Fibroblast of skin of scalp (primary cell): ENCODE measurements at places on chromosomes 6 and 20.
A peak's percentile ranks its signal among the peaks of the same experiment; 100 is the strongest.

- no peak for DNase-seq
Observed at GRCh38 chr6:3535033-3535775, 78.4 kb upstream of the SLC22A23 start.

GRCh38 chr20:12466915-12467314 lies 541.9 kb upstream of the SPTLC3 start:
- no peak for DNase-seq

DNA sequence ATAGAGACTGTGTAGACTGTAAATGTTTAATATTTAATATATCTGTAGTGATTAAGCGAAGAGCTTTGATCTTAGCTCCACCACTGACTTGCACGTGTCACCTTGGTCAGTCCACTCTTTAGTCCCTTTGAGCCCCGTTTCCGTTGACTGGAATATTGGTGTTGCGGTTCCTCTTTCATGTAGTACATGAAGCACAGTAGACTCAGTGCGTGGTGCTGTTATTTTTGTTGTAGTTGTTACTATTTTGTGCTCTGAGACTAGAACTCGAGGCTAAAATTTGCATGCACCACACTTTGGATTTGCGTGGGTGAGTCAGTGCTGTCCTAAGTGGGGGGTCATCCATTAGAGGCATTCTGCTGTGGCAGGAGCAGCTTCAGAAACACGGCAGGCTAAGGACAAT lies 291.4 kb downstream of the QKI start:
- no peak for DNase-seq

GRCh38 chr6:113281014-113281413 lies 576.1 kb upstream of the MARCKS start:
- peak; percentile 98 for DNase-seq

DNA sequence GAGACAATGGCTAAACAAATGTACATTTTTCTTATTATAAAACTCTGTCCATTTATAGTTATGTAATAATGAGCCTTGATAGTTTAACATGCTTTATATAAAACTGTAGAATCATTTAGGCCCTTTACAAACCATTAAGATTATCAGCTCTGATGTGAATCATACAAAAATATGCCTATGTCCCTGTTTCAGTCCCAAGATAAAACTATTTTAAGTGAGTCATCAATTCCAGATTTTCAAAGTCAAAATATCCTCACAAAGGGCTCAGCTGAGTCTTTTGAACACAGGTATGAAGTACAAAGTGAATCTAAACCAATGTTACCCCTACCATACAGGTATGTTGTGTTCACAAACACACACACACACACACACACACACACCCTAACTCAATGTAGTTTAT lies 88.0 kb downstream of the PTPRK start:
- DNase-seq, result peak; percentile 62

DNA sequence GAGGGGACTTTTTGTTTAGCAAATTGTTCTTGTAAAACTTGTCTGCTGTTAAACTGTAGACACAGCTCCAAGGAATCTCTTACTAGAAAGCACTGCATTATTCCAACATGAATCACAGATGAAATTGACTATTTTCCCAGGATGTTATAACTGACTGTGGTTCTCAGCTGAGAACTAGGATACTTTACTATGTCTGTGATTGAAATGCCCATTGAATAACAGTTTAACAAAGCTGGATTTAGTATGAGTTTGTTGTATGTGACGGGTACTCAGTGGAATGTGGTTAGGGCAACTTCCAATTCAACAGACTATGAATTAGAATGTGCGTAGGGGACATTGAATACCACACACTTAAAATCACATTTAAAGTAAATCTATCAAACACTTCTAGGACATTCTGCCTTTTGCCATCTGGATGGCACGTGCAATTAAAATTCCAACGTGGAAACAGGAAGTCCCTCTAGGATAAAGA lies 193.4 kb upstream of the PREP start:
- peak; percentile 96 for DNase-seq

- DNase-seq, result no peak
Observed at GRCh38 chr6:111517965-111518364, 34.9 kb upstream of the REV3L start.

GRCh38 chr20:51531141-51531710 lies 11.3 kb downstream of the NFATC2 start:
- peak; percentile 38 for DNase-seq

DNA sequence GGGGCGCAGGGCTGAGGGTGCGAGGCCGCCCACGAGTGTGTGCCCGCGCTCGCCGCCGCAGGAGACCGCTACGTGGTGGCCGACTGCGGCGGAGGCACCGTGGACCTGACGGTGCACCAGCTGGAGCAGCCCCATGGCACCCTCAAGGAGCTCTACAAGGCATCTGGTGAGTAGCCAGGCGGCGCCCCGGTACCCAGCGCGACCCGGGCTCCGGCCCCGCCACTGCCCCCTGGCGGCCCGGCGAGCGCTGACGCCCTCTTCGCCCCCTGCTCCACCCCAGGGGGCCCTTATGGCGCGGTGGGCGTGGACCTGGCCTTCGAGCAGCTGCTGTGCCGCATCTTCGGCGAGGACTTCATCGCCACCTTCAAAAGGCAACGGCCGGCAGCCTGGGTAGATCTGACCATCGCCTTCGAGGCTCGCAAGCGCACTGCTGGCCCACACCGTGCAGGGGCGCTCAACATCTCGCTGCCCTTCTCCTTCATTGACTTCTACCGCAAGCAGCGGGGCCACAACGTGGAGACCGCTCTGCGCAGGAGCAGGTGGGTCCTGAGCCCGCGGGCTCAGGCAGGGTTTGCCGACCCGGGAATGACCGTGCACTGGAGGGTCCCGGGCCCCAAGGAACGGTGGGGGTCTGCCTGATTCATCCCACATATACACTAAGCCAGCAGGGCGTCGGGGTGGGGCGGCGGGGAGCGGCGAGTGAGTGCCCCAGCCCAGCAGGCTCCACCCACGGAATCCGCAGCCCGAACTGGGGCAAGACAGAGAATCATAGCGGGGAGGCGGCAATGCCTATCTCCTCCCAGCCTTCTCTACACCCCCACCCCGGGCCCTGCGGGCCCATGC lies 17.4 kb downstream of the HSPA12B start:
- no peak for DNase-seq

DNA sequence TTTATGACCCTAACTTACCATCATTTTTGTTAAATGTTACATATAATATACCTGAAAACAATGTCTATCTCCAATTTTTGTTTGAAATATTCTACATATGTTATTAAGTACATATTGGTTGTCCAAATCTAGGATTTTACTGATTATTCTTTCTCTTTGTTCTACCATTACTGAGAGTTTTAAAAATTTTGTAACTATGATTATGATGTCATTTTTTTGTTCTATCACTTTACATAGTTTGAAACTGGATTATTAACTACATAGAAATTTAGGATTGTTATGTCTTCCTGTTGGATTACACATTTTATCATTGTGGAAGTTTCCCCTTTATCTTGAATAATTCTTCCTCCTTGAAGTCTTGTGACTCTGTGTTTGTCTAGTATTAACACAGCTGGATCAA lies 41.2 kb downstream of the LINC00237 start:
- DNase-seq, result no peak

GRCh38 chr6:158620963-158621693 lies 23.4 kb downstream of the DYNLT1 start:
- no peak for DNase-seq

- no peak for DNase-seq
Observed at GRCh38 chr20:43237651-43238168, 48.0 kb upstream of the PTPRT start.

DNA sequence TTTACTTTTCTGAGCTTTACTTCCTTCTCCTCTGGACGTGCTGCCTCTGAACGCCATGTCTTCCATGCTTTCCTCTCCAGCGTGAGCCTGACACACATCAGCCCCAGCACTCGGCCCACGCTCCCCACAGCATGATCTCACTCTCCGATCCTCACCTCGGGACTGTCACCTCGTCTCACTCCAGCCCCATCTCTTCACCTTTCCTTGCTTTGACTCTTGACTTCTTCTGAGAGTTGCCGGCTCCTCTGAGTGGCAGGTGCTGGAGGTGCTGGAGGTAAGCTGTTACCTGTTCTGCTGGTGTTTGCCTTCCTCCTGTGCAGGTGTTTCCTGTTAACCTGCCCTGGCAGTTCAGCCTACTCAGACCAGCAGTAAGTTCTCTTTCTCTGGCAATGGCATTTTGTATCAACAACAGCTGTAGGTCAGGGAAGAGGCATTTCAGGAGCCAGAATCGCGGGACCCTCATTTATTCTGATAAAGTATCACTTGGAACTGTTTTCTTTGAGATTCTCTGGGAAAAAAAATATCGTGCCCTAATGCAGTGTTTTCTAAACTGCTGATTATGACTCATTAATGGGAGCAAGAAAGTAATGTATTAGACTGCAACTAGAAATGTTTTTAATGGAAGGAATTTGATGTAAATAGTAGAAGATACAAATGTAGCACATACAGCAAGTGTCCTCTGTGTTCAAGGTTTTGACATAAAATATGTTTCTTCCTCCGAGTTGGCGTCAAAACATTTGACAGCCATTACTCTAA lies 106.5 kb downstream of the ARID1B start:
- DNase-seq, result no peak

DNA sequence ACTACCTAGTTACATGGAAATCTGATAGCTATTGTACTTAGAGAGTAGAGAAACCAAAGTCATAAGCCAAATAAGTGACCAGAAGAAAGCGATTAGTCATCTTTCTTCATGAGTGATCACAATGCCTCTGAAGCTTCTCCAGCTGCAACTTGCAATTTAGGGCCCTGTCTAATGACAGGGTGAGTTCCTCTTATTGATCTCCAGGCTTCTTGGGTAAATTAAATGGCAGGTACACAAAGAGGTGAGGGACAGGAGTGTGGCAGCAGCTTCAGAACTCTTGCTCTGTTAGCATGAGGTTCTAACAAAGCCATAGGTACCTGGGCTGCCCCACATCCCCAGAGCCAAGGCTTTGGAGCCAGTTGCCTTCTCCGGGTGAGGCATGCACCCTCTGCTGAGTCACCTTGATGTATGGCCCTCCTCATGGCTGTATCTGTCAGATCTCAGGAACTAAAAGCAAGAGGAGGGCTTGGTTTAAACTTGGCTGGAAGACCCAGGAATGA lies 60.8 kb downstream of the PRDM1 start:
- DNase-seq, result no peak

DNA sequence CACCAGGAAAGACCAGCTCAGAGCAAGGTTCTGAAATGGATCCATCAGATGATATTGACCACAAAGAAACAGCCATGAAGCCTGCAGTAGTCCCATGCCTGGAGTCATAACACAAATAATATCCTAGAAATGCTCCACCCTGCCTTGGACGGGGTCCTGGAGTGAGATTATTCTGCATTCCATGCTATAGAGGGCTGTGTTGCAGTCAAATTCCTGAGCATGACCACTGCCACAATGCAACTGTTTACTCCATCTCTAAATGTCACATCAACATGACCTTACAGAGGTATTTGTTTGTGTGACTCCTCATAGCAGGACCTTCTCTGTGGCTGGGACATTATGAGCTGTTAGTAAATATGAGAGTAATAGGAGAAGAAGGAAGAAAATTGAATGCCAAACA lies 257.5 kb upstream of the TCF21 start:
- peak; percentile 45 for DNase-seq

DNA sequence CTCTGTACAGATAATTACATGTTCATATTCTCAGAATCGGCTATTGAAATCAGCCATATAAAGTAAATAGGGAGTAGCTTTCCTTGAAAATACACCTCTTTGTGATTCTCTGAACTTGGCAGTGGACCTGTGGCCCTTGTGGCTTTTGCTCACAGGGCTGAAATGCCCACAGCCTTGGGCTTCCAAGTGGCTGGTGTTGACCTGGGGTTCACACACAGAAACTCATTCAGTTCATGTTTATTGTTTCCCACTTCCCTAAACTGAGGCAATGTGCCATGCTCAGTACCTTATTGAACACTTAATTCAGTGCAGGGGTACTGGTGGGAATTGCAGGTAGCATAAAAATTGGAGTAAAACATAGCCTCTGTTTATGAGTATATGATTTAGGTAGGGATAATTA lies 19.1 kb upstream of the TULP4 start:
- no peak for DNase-seq

DNA sequence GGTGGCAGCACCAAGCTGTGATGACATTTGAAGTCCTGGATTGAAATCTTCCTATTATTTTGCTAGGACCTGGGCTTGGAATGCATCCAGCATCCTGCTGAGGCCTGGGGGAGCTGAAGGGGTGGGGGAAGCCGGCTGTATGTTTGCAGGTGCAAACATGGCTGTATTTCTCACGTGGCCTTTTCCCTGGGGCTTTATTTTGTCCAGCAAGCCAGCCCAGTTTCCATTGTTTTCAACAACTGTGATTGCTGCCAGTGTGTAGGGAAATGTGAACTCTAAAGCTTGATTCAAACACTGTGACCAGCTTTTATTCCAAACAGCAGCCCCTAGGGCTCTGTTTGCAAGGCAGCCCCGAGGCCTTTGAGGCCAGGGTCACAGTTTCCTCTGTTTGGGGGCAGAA lies 683.0 kb downstream of the DHX35 start:
- no peak for DNase-seq

- DNase-seq, result no peak
Observed at GRCh38 chr20:22567944-22568871, 16.2 kb downstream of the FOXA2 start.

DNA sequence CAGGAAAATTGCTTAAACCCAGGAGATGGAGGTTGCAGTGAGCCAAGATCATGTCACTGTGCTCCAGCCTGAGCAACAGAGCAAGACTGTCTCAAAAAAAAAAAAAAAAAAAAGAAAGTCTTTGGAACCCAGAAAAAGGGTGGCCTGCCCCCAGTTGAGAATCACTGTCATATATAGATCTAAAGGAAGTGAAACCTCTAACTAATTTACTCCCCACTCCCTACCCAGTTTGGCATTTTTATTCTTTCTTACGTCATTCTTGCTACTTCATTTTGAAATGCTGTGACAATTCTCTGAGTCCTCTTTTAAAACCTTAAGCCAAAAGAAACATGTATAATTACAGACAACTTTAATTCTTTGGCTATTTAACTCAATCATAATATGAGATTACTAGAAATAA lies 254.8 kb downstream of the CDC5L start:
- DNase-seq, result no peak
